Nephron progenitor cell (in vitro differentiated cells): ENCODE measurements at places on chromosomes 12 and 14.

GRCh38 chr12:110760204-110760609 lies 17.5 kb upstream of the PPP1CC start:
- no peak for DNase-seq

DNA sequence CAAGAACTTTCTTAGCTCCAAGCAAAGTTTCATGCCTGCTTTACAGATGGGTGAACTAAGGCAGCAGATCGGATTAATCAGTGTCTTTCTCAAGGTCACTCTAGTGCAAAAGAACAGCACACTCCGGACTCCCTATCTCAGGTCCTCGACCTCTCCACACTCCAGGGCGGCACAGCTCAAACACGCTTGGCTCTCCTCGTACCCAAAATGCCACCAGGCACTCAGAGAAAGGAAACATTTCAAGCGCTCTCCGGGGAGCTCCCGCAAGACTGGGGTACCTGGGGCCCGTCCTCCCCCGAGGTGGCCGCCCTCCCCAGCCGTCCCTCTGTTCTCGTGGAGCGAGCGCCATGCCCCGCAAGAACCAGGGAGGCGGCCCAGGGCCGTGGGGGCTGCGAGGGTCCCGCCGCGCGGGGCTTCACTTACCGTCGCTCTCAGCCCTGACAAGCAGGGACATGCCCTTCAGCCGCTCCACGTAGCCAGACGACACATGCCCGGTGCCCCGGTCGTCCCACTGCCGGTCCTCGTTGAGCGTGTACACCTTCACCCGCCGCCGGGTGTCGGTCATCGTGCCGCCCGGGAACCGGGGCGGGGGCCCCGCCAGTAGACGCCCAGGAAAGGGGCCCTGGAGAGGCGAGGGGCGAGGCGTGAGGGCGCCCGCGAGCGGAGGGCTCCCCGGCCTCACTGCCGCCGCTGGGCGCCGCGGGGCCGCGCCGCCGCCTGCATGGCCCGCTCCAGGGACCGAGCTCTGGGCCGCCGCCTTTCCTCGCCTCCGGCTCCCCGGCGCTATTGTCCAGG lies 830 bp downstream of the PPP4R3A start:
- DNase-seq: no peak

- no peak for DNase-seq
These were observed 2.4 kb upstream of the DYNC1H1 start for GRCh38 chr14:101961746-101962502.

- peak; percentile 50 for DNase-seq
These were observed 188.3 kb upstream of the C14orf180 start for GRCh38 chr14:104390941-104391901.

DNA sequence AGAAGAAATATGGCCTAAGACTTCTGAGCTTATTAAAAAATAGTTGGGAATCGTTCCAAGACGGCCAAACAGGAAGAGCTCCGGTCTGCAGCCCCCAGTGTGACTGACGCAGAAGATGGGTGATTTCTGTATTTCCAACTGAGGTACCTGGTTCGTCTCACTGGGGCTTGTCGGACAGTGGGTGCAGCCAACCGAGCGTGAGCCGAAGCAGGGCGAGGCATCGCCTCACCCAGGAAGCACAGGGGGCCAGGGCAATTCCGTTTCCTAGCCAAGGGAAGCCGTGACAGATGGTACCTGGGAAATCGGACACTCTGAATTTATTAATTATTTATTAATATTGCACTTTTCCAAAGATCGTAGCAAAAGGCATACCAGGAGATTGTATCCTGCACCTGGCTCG lies 857.8 kb downstream of the C12orf50 start:
- DNase-seq: no peak
